AG04449 (cell line): ENCODE measurements at places on chromosomes 5 and 9.

DNA sequence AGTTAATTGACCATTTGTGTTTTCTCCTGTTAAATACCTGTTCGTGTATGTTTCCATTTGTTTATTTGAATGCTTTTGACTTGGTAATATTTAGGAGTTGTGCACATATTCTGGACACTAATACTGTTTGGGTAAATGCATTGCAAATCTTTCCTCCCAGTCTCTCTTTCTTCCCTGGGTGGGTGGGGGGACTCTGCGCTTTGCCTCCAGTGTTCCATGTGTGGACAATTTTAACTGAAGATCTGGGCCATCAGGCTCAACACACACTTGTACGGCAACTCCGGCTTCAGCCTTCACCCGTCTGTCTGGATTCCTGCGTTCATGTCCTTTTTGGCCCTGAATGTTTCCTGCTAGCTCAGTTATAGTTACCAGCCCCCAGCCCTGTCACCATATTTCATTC lies 40.1 kb downstream of the GTF3C4 start:
- no peak for DNase-seq

- DNase-seq, result no peak
These were observed 6.0 kb downstream of the LRRC8A start for GRCh38 chr9:128887914-128888350.

- no peak for DNase-seq
These were observed 82.7 kb downstream of the HSD17B3 start for GRCh38 chr9:96219026-96219899.

DNA sequence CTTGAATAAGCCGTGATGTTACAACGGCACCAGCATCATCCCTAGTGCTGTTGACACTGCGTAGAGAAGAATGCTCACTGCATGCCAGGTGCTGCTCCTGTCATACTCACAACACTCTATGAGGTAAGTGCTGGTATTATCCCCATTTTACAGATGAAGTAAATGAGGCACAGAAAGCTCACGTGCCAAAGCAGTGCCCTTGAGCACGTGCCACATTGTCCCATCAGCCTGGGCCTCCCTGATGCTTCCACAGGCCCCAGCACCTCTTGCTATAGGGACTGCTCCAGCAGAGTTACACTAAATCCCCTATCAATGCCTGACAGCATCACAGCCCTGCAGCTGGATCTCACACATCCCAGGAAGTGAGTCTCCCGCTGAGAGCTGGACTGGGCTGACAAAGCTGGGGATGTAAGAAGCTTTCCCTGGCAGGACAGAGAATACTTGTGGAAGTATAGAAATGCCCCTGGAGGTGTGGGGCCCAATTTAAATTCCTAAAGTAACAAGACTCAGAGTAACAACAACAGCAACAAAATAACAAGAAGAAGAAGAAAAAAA lies 216.1 kb downstream of the FSTL4 start:
- DNase-seq, result no peak

GRCh38 chr5:108989761-108990392 lies 242.2 kb downstream of the FER start:
- DNase-seq, result no peak

DNA sequence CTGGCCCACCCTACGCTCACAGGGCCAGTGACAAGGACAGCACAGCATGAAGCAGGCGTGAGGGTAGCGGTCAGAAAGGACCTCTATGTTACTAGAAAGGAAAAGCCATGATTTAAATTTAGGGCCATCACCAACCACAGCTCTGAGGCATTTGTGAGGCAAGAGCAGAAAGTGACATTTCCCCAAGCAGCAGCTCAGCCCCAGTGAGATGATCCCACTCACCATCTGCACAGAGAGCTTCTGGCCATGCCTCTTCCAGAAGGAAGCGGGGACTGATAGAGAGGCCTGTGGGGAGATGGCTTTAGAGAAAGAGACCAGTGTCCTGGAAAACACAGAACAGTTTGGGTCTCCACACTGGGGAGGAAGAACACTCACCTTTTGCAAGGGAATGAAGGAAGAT lies 413.9 kb downstream of the SPOCK1 start:
- no peak for DNase-seq

DNA sequence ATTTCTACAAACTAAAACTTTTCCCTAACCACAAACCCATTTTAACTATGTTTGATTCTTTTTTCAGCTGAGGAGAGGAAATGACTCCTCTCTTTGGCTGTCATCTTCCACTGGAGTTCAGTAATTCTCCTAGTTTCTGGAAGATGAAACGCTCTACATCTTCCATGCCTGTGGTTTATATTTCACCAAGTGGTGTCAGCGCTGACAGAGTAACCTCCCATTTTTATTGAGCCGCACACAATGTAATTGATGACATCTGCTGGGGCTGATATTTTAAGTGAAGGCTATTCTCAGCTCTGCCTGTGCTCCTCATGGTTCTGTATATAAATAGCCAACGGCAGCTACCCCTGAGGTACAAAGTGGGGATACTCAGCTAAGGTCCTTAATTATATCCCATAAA lies 234.6 kb downstream of the SPOCK1 start:
- DNase-seq, result peak; percentile 82

GRCh38 chr5:55037046-55037771 lies 13.2 kb downstream of the GZMK start:
- DNase-seq, result no peak

DNA sequence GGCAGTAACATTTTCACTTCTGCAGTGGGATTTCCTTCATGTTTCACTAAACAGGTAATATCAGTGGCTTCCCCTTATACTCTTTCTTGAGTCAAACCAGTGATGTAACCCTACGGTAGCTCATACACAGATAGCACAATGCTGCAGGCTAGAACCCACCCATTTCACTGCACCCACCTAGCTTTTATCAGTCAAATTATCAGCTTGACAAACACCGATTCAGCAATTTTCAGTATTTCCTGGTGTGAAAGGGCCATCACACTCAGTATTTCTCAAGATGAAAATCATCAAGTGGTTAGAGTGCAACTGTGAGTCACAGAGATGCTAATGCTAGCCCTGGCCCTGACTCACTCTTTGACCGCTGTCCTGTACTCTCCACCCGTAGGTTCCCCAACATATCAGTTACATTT lies 242.3 kb upstream of the PTGER4 start:
- DNase-seq, result no peak

GRCh38 chr5:156149213-156149612 lies 177.8 kb upstream of the SGCD start:
- DNase-seq, result no peak

GRCh38 chr5:112049738-112050137 lies 292.7 kb upstream of the NREP start:
- DNase-seq, result no peak

GRCh38 chr9:89225587-89225986 lies 47.0 kb upstream of the SHC3 start:
- no peak for DNase-seq

DNA sequence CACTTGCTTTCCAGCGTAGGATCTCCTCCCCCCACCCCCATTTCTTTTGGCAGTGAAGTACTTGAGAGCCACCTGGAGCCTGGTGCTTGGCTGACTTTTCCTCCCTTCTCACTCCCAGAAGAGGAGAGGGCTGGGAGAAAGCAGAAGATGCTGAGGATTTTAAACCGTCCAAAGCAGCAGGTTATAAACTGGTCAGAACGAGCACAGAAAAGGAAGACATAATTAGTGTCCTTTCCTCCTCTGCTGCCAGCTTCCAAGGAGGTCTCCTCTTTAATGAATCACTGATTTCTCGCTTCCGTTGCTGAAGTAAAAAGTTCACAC lies 563 bp upstream of the FGF10 start:
- no peak for DNase-seq

DNA sequence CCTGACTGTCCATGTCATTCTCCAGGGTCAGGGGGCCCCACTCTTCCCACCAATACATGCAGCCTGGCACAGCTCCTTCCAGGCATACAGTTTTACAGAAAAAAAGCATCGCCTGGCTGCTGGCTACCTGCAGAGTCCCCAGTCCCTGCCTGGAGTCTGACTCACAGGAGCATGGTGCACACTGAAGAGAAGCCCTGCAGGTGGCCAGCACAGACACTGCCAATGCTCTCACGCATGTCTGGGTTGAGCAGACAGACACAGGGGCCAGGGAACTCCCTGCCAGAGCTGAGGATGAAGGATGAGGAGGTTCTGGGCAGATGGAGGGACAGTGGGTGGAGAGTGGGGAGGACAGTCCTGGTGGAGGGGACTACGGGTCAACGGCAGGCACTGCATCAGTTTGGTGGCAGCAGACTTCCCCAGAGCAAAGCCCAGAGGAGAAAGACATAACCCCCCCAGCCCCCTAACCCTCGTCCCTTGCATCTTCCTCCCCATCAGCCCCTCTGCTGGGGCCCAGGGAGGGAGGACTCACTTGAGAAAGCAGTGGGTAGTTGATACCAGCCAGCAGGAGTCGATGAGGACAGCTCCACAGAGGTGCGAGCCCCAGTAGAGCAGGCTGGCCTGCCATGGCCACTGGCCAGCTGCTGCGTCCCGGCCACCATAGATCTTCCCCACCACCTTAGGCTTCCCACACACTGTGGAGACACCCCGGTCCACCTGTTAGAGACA lies 72.9 kb upstream of the SPTLC1 start:
- DNase-seq, result no peak

DNA sequence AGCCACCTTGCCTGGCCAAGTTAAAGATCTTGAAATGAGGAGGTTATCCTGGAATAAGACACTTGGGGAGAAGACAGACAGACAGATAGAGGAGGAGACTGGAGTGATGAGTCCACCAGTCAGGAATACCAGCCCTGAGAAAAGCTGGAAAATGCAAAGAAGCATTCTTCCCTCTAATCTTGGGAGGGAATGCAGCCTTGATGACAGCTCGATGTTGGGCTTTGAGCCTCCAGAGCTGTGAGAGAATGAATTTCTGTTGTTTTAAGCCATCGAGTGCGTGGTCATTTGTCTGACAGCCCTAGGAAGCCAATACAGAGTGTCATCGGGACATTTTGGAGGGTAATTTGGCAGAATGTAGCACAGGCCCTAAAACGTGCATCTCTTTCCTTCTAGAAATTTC lies 199.1 kb upstream of the IER5L start:
- DNase-seq, result no peak

- DNase-seq, result peak; percentile 77
These were observed 51.9 kb downstream of the TGFBI start for GRCh38 chr5:136080483-136081216.

DNA sequence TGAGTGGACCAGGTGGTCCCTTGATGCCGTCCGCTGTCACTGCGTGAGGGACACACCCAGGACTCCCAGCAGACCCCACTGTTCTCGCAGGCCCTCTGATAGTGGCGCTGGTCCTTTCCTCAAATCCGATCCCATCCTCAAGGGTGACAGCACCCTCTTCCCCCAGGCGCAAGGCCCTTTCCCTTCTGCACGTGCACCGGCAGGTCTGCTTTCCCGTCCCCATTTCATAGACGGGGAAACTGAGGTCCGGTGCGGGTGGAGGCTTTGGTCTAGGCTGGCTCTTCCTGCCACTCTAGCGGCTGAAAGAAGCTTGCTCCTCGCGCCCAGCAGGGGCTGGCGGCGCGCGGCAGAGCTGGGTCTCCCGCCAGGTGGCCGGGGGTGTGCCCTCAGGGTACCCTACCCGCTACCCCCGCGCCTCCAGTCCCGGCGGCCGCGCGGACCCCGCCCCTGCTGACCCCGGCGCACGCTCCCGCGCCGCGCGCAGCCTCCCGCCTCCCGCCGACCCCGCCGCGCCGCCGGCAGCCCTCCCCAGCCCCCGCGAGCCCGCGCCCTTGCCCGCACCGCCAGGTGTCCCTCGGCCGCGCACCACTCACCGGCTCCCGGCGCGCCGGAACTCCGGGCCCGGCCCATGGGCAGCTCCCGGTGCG lies 453 bp downstream of the RASGEF1C start:
- no peak for DNase-seq

DNA sequence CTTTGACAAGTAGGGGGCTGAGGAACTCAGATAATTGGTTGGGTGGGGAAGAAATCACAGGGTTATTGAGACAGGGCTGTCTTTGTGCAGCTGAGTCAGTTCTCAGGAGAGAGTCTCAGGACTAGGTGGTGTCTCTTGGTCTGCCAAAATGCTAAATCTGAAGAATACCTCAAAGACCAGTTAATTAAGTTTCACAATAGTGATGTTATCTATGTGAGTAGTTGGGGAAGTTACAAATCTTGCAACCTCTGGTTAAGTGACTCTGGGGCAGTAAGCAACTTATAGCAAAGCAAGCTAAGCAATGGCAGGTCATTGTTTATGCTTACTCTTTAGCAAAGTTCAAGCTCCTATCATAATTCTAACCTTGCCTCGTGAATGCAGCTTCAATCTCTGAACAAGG lies 53.6 kb downstream of the GIN1 start:
- DNase-seq, result no peak

- DNase-seq, result no peak
These were observed 762.3 kb downstream of the PRELID2 start for GRCh38 chr5:145072889-145073288.
